ENCODE measurements at places on chromosomes 3 and 15.

DNA sequence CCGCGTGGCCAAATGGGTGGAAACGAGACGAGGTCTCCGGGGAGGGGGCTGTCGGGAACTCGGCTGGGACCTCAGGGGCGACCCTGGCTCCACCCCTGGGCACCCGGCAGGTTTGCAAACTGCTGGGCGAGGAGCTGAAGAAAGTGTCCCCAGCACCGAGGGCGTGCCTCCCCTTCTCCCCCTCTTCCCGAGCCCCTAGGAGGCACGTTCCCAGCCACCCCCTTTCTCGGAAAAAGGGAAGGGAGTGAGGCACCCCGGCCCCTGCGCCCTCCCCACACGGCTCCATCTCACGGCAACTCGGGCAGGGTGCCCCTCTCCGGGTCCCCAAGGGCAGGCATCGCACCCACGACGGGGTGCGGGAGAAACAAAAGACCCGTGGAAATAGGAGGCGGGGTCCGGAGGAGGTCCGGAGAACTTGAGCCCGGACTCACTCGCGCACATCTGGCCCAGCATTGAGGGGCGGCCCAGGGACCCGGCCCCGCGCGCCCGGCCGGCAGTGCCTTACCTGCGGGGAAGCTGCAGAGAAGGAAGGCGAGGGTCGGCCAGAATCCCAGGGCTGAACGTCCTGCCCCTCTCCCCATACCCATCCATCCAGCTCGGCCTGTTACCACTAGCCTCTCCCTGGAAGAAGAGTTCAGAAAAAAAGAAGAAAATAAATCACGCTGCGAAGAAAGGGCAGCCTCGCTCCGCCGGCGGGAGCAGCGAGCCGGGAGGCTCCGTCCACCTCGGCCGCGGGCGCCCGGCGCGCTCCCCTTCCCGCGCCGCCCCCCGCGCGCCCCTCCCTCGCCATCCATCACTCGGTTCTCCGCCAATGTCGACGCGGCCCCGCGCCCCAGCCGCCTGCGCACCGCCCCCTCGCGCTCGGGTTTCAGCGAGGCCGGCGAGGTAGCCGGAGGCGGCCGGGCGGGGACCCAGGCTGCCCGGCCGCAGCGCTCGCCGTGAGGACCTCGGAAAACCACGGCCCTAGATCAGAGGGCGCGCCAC lies 16.3 kb downstream of the RGMA start:
- no peak for DNase-seq

GRCh38 chr3:29601861-29602585 lies 321.2 kb downstream of the RBMS3 start:
- DNase-seq, result no peak

- no peak for DNase-seq
Measured at GRCh38 chr3:113966172-113966571, 18.4 kb downstream of the ZDHHC23 start.

- DNase-seq, result no peak
Measured at GRCh38 chr3:157388976-157389375, 47.7 kb upstream of the PTX3 start.

DNA sequence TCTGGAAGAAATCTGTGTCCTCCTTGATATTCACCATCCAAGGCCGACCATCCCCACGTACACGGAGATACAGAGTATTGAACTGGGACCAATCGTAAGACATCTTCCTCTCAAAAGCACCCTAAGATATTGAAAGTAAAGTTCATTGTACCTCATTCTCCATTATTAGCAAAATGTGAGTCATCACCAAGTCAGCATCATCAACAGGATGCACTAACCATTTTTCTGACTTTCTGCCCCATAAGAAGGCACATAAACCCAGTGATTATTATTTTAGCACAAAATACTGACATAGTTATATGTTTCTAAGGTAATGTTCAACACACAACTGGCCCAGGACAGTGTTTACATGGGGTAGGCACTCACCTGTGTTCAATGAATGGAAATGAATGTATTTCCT lies 7.4 kb downstream of the NDUFAF1 start:
- no peak for DNase-seq

GRCh38 chr3:142000325-142000870 lies 124.0 kb downstream of the ATP1B3 start:
- no peak for DNase-seq

DNA sequence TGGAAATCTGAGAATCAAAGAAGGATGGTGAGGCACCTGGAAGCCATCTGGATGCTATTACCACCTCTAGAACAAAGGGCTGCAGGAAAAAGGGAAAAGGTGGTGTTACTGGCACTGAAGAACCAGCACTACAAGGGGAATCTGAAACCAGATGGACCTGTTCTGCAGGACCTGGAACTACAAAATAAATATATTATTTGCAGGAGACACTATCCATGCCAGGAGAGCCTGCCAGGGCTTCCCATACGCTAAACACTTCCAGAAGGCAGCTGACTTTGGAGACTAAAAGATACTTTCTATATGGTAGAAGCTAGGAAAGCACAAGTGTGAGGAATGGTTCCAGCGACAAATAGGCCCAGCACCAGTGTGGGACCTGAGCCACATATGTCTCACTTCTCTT lies 83.4 kb upstream of the POU1F1 start:
- DNase-seq, result no peak

- DNase-seq, result no peak
Measured at GRCh38 chr3:134008630-134009156, 21.0 kb downstream of the SLCO2A1 start.

- no peak for DNase-seq
Measured at GRCh38 chr3:153173758-153174516, 11.9 kb downstream of the RAP2B start.

DNA sequence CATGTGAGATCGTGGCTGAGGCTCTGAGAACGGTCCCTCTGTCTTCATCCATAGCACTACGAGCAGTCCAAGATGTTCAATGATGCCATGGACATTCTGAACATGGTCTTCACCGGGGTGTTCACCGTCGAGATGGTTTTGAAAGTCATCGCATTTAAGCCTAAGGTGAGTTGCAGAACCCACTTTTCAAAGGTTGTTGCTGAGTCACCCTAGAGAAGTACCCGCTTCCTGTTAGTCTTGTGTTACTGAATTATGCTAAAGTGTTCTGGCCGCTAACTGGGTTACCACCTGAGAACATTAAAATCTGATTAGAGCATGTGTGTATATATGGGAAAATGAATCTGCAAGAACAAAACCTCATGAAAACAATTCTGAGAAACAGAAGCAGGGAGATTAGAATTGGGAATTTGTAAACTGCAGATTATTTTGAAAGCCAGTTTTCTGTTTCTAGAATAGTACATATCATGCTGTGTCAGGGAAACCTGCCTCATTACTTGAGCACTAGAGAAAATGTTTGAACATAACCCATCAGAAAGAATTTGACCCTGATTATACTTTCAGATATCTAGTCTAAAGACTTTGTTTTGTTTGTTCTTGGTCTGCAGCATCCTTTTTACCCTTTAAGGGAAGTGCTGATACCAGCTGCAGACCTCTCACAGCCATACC lies 92.6 kb downstream of the CHDH start:
- DNase-seq, result no peak

DNA sequence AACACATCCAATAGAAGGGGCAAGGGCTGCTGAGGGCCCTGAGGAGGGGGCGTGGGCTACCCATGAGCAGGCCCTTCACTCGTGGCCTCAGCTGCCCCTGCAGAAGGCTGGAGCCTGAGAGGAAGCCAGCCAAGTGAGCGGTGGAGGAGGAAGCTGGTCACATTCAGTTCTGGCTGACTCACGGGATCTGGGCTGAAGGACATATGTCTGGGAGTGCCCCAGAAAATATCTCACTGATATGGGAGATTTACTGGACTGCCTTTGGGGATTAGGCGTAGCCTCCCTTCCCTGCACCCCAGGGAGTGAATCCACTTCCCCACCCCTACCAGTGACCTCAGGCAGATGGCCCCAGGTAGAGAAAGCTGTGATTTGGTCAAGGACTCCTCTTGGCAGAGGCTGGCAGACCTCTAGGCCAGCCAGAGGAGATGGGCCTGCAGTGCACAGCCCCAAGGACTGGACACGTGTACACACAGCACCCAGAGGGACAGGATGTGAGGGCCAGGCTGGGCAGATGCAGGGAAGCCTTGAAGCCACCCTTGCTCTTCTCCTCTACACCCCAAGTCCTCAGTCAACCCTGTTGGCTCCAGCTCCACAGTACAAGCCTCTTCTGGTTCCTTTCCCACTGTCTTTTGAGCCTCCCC lies 14.2 kb upstream of the ANKDD1A start:
- DNase-seq, result no peak

- no peak for DNase-seq
Measured at GRCh38 chr3:57059411-57059810, 1.1 kb upstream of the SPATA12 start.

- DNase-seq, result no peak
Measured at GRCh38 chr3:61111825-61112224, 139.4 kb downstream of the FHIT start.

- no peak for DNase-seq
Measured at GRCh38 chr15:82585072-82585471, 44.8 kb upstream of the RPS17 start.

DNA sequence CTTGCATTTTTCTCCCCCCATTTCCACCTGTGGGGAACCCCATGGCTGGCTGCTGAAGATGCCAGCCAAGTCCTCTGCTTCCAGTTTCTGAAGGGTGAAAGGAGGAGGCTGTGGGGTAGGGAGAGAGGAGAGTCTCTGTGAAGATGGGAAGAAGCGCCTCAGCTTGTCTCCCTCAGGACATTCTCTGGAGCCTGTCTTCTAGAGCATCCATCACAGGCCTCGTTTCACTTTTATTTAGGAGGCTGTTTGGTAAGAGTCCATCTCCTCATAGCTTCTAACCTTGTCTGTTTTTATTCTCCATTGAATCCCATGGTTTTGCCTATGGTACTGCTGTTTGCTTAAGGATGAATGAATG lies 8.8 kb upstream of the LCTL start:
- no peak for DNase-seq

DNA sequence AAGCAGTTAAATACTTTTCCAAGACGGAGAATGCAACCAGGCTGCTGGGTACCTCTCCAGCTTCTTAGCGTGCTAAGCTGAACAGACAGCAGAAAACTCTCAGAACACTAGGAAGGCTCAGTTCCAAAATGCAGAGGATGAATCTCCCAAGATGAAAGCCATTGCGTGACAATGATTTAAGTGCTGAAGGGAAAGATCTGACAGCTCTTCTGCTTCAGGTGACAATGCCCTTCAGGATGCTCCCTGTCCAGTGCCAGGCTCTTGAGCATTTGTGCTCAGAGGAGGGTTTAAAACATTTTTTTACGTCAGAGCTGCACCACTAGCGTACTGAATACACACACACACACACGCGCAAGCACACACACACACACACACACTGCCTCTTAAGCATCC lies 26.3 kb downstream of the ARHGEF3 start:
- no peak for DNase-seq

All from stimulated activated CD4-positive, alpha-beta T cell treated with anti-CD3 and anti-CD28 coated beads, TNF-alpha, amount 100 ng/mL, for 24 hours (primary cell).